HL-60 (cell line): ENCODE measurements at places on chromosomes 2 and 18.

- DNase-seq = no peak
Observed at GRCh38 chr2:237391140-237391539, 22.8 kb downstream of the COL6A3 start.

- DNase-seq = no peak
Observed at GRCh38 chr2:48318116-48318515, 211.8 kb upstream of the STON1 start.

GRCh38 chr2:132814651-132815050 lies 144.6 kb upstream of the LYPD1 start:
- no peak for DNase-seq

DNA sequence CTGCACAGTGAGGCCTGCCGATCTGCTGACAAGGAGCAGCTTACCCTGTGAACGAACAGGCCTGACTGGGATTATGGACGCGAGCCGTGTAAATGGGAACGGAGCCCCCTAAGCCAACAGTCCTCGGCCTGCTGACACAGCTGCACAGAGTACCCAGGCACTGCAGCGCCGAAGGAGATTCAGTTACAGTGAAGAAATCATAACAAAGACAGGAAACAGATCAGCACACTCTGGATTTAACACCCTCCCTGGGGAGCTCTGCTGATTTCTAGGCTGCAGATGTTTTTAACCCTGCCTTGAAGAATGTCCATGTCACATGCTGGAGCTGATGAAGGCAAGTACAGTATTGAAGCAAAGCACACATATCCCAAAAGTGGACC lies 43.4 kb downstream of the COLEC12 start:
- DNase-seq = peak; percentile 75

DNA sequence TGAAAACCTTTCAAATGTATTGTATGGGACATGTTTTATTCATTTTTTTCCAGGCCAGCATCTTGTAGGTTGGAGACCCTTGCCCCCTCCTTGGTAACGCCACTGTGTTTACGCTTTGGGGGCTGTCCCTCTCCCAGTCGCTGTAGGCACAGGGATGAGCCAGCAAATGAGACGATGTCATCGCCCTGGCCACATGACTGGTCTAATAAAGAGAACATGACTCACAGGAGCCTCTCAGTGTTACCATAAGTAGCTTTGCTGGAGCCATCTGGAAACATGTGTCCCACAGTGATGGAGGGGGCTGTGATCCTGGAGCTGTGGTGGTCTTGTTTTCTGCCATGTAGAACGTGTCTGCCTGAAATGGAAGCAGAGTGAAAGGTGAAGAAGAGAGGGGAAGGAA lies 78.9 kb downstream of the CD8B2 start:
- DNase-seq = no peak

DNA sequence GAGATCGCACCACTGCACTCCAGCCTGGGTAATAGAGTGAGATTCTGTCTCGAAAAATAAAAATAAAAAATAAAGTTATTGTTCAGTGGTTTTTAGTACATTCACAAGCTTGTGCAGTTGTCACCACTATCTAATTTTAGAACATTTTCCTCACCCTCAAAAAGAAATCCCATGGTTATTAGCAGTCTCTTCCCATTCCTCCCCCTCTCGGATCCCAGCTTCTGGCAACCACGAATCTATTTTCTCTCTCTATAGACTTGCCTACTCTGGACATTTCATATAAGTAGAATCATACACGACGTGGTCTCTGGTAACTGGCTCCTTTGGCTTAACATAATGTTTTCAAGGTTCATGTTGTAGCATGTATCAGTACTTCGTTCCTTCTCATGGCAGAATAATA lies 38.6 kb downstream of the CABLES1 start:
- no peak for DNase-seq

- DNase-seq = no peak
Observed at GRCh38 chr2:173472112-173472511, 117.4 kb downstream of the CDCA7 start.
